ENCODE measurements at places on chromosomes 5 and 9. TPM values are rescaled to one million over a fixed set of nuclear protein-coding genes. Genes with fewer than 3 reads are reported as not detected.

GRCh38 chr5:147216552-147217154, 18.2 kb upstream of the STK32A start:
- peak; percentile 61 for DNase-seq

DNA sequence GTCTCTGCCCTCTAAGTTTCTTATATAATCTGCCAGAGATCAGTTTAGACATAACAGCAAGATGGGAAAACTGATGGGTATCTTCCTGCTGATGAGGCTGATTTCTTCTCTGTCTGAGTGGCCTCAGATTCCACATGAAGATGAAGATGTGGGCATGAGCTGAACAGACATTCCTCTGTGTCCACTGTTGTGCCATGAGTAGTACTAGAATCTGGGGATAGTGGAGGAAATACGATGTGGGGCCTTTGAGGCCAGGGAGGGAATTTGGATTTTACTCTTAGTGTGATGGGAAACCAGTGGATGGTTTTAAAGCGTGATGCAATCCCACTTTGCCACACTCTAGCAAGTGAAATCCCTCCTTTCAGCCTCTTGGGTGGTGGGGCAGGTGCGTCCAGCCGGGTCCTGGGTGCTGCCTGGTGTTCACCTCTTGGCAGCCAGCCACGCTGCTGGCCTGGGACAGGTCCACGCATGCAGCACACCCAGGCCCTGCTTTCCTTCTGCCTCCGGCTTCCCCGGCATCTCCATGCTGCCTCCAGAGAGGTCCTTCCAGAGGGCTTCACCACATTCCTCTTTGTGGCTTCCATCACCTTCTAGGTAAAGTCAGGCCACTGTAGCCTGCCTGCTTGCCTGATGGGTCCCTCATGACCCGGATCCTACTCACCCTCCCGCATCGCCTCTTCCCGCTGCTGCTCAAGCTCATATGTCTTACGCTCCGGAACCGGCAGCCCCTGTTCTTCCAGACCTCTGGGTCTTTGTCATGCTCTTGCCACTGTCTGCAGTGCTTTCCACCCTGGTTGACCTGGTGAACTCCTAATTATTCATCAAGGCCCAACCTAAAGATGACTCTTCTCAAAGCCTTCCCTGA, 28.1 kb upstream of the SH3PXD2B start:
- DNase-seq: no peak

- no peak for DNase-seq
Observed at GRCh38 chr9:110579034-110579861, at the start of gene SVEP1. TSS of gene SVEP1 (minus strand) at chr9:110579741. CDS start at chr9:110579543, 198 bp downstream.

The LURAP1L gene
- total RNA-seq: 6.5 TPM

The PCDHB5 gene
- 0.07 TPM for total RNA-seq

DNA sequence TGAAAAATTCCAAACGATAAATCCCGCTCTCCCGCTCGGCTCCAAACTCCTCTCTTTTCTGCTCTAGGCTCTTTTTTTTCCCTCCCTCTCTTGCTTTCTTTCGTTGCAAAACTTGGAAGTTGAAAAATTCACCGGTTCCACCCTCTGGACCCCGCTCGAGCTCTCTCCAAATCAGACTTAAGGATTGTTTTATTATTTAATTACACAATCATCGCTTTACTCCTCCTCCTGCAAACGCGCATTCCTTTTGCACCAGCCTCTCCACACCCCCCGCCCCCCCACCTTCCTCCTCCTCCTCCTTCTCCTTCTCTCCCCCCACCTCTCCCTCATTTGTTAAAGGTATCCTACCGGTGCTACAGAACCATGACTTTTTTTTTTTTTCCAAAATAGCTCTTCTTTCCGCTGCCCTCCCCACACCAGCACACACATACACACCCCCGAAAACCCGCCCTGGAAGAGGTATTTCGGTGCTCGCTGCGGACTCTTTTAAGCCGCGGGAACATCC, 535 bp upstream of the NFIB start:
- peak; percentile 57 for DNase-seq

The ECM2 gene
- total RNA-seq: not detected

The OR1J2 gene
- total RNA-seq: not detected

DNA sequence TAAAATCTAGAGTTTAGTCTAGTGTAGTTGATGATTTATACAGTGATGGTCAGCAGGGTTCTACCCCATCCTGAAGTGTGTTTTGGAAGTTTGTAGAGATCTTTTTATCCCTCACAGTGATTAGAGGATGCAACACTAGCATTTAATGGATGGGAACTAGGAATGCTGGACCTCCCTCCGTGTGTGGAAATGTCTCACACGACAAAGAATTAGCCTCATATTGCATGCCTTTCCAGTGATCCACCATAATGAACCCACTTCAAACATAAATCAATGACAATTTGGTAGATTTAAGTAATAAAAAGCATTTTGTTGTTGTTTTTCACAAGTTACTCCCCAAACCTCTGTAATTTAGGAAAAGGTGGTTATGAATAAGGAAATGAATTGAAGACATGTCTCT, 82.5 kb upstream of the LMNB1 start:
- no peak for DNase-seq

- DNase-seq: no peak
Observed at GRCh38 chr5:73263001-73263710, 90.2 kb downstream of the TMEM174 start.

DNA sequence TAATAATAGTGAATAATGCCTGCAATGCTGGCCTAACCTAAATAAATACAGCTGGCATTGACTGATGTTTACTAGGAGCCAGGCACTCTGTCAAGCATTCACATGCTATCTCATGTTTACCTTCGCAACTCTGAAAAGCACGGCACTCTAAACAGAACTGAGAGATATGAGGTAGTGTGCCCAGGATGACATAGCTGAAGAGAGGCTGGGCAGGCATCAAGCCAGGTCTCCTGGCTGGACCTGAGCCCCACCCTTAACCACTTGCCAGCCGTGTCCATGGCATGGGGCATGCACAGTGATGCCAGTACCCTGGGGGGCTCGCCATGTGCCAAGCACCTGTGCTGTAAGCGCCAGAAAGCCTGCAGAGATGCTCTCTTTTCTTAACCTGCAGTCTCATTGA, 119.4 kb upstream of the MVB12B start:
- no peak for DNase-seq

The F2RL1 gene
- total RNA-seq: 6.3 TPM

GRCh38 chr9:87590996-87591395, 93.3 kb downstream of the DAPK1 start:
- no peak for DNase-seq

The AJM1 gene
- 1.1 TPM for total RNA-seq

The CNOT6 gene
- total RNA-seq: 20.9 TPM

DNA sequence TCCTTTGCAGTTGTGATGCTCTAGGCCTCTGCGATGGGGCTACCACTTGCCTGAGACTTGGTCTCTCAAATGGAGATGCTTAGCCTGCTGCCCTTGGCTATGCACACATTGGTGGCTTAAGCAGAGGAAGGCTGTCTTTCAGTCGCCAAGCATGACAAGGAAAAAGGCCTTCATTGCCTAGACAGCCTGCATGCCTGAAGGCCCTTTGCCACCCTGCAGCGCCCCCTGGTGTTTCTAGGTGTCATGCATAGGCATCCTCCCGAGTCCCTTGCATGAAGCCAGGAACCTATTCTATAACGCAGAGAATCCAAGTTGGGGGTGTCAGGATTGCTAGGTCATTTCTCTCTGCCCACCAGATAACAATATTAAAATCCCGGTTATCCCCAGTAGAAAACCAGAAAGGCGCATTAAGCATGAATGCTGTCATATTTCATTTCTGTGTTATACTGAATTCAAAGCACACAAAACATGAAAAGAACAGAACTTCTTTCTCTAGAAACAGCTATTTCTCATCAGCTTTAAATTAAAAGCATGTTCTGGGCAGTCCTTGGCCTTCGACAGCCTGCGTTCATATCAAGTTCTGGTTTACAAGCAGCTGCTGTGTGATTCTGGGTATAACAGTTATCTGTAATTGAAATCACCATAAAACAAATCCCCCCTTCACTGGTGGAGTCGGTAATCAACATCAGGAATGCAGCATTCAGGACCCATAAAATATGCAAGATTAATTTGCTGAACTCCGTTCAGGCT, 59.7 kb upstream of the TRPC7 start:
- DNase-seq: peak; percentile 56

The FCN2 gene
- total RNA-seq: not detected

The SPINK14 gene
- total RNA-seq: not detected

- DNase-seq: no peak
Observed at GRCh38 chr5:90095292-90096060, 314.1 kb downstream of the CETN3 start.

The PCDHA1 gene
- not detected for total RNA-seq

The C7 gene
- total RNA-seq: 3.5 TPM

The GRM6 gene
- not detected for total RNA-seq

DNA sequence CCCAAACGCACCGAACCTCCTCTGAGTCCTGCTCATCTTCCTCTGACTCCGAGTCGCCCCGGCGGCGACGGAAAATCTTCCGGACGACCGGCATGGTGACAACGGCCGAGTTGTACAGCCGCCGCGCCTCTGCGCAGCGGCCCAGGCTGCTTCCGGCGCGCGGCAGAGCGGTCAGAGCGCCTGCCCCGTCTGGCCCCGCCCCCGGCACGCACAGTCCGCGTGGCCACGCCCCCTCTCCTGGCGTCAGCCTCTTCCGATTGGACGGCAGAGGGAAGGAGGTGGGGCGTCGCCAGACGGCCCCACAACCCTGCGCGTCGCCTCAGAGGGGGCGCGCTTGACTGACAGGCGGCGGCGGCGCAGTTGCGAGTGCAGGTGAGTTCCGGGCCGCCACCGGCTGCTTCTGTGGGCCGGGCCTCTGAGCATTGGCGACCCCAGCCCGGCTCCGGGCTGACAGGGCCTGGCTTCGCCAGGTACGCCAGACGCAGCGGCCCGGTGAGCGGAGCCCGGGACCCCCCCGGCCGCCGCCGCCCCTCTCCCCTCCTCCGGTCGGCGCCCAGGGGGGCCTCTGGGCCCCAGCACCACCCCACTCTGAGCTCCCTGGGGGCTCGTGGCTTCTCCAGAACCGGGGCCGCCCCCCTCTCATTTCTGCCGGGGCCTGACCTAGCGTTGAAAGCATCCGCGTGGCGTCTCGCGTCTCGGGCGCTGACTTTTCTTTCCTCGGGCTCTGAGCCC, at the start of the genes C9orf78 and USP20:
Gene C9orf78, minus strand, starts transcription at position 148 of the 732 bp plus-strand sequence. Its CDS starts 54 bp downstream, at position 94.
Gene USP20, plus strand, starts transcription at position 331 of the 732 bp plus-strand sequence. CDS start 17,098 bp downstream, outside the sequence.
- peak; percentile 90 for DNase-seq

The SELENOP gene
- 1,895 TPM for total RNA-seq

DNA sequence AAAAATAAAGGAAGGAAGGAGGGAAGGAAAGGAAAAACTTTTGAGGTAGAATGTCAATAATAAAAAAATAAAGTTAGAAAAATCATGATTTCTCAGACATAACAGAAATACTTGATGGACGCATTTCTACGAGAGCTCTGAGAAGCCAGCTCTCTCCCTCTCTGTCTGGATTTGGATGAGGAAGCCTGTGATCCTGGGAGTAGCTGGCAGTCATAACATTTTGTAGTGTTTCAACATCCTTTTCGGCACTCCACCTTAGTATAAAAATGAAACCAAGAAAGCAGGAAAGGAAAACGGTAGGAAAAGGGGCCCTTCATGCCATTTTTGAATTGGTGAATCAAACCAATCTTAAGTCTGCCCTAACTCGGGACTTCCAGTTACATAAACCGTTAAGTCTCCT, 321.3 kb downstream of the EPB41L4A start:
- no peak for DNase-seq

The FNBP1 gene
- 22.9 TPM for total RNA-seq
